ENCODE measurements at places on chromosomes 4 and X. TPM values are rescaled to one million over a fixed set of nuclear protein-coding genes. Genes with fewer than 3 reads are reported as not detected.

DNA sequence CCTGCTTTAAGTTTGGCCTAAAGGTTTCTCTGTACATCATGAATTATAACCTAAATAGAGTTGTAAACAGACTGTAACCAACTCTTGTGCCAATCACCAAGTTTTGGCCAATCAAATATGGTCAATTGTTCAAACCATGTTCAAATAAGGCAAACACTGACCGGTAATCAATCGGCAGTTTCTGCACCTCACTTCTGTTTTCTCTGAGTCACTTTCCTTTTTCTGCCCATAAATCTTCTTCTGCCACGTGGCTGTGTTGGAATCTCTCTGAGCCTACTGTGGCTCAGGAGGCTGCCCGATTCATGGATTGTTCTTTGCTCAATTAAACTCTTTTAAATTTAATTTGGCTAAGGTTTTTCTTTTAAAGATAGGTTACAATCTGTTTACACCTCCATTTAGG lies 16.5 kb upstream of the ENPP6 start:
- no peak overlapping the region for H3K27ac ChIP-seq
- H3K36me3 ChIP-seq: no peaks in the 10 kb centered on the region
- no peak overlapping the region for H3K4me3 ChIP-seq
- no peaks in the 10 kb centered on the region for H3K27me3 ChIP-seq
- no peak for DNase-seq

SPANXN4 gene
- total RNA-seq: not detected

GRCh38 chrX:10944136-10944885 lies 166.8 kb upstream of the HCCS start:
- H3K4me1 ChIP-seq: no peaks in the 10 kb centered on the region
- no peak overlapping the region for H3K4me3 ChIP-seq
- DNase-seq: no peak
- no peak overlapping the region for H3K27ac ChIP-seq

ERAS gene
- 0.32 TPM for total RNA-seq

DNA sequence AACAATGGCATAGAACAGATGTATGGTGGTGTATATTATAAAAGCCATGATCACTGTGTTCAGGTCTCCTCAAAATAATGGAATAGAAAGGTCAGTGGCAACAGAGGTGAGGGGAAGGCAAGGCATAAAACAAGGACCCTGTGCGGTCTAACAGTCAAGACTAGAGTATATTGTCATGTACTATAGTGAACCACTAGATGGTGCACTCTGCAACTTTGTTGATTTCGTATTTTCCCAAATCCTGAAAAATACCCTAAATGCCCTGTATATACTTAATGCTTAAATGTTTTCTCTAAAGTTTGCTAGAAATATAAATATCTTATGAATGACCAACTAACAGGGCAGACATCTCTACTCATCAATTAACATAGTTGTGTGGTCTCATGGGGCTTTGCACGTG lies 453.0 kb downstream of the PCDH11X start:
- DNase-seq: no peak
- H3K27ac ChIP-seq: no peak overlapping the region
- no peaks in the 10 kb centered on the region for H3K4me1 ChIP-seq
- no peaks in the 10 kb centered on the region for H3K36me3 ChIP-seq
- no peak overlapping the region for H3K4me3 ChIP-seq

Data from colonic mucosa (tissue), 4 donors.